ENCODE measurements at places on chromosomes 5 and 9. TPM values are rescaled to one million over a fixed set of nuclear protein-coding genes. Genes with fewer than 3 reads are reported as not detected.

GMCL2 gene
- total RNA-seq = not detected

SLC25A2 gene
- total RNA-seq = 0.95 TPM

IL4 gene
- total RNA-seq = not detected

MCIDAS gene
- not detected for total RNA-seq

EFNA5 gene
- total RNA-seq = 19.1 TPM

CCNB1 gene
- 28.3 TPM for total RNA-seq

CCL27 gene
- not detected for total RNA-seq

ARID3C gene
- not detected for total RNA-seq

SH3PXD2B gene
- total RNA-seq = 11.1 TPM

CNTNAP3 gene
- total RNA-seq = 1.0 TPM

GZMA gene
- total RNA-seq = 3.9 TPM

IFNA21 gene
- total RNA-seq = not detected

PCDHGA3 gene
- total RNA-seq = 0.39 TPM

FAM240B gene
- total RNA-seq = not detected

LEAP2 gene
- 10.7 TPM for total RNA-seq

GPR151 gene
- total RNA-seq = not detected

QRFP gene
- total RNA-seq = not detected

CLTB gene
- 282 TPM for total RNA-seq

IL17B gene
- 1.1 TPM for total RNA-seq

AFAP1L1 gene
- total RNA-seq = 2.7 TPM

TMEM161B gene
- 23.7 TPM for total RNA-seq

SYNPO gene
- total RNA-seq = 73.9 TPM

NR4A3 gene
- total RNA-seq = 3.8 TPM

HSPB3 gene
- 0.81 TPM for total RNA-seq

INSL6 gene
- total RNA-seq = not detected

AQP3 gene
- 8.4 TPM for total RNA-seq
